Stomach (tissue), 19 donors: ENCODE measurements at places on chromosomes 16 and 17. TPM values are rescaled to one million over a fixed set of nuclear protein-coding genes. Genes with fewer than 3 reads are reported as not detected.

DNA sequence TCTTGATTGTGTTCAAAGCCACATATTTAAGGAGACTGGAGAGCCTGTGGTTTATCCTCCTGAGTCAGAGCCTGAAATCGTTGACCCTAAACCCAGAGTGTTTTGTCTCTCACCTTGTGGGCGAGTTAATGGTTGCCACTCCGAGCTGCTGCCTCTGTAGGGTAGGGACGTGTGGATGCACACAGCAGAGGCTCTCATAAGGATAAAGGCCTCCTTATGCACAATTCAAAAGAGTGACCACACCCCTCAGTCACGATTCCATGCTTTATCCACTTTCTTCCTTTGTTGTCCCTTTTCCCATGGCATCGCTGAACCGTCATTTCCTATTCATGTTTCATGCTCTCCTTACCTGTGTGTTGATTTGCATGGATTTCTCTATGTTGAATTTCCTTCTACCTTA, 805.0 kb upstream of the RBFOX1 start:
- no peak for DNase-seq

DNA sequence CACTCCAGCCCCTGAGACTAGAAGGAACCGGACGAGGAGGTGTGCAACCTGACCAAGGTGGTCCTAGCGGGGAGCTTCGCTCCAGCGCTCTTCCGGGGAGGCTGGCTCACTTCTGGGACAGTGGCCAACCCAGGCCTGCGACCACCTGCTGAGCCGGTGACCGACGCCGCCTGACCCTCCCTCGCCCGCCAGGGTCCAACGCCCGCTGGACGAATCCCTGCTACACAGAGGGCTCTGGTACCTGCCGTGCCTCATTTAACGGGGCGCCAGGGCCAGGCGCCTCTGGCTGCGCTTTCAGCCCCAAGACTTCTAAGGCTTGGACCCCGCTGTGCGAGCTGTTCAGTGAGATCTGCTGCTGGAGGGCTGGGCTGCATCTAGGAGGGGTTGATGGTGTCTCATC, 99.5 kb upstream of the KCNJ18 start:
- DNase-seq = no peak

The GJD3 gene
- not detected for polyA plus RNA-seq

The ZC3H7A gene
- 23.3 TPM for polyA plus RNA-seq

GRCh38 chr17:51813140-51813783, 345.3 kb downstream of the CA10 start:
- no peak for DNase-seq

The RUNDC3A gene
- 6.0 TPM for polyA plus RNA-seq

The NFAT5 gene
- 1.2 TPM for polyA plus RNA-seq

The GPATCH8 gene
- 6.4 TPM for polyA plus RNA-seq

GRCh38 chr17:8080799-8081219, 6.7 kb downstream of the ALOX12B start:
- DNase-seq = no peak
